D721Med (cell line): ENCODE measurements at places on chromosomes 13 and 19.

GRCh38 chr19:55681131-55682092, 6.4 kb downstream of the EPN1 start:
- DNase-seq, result no peak

- no peak for DNase-seq
Observed at GRCh38 chr13:64675255-64675892, 2554.8 kb downstream of the PCDH9 start.

DNA sequence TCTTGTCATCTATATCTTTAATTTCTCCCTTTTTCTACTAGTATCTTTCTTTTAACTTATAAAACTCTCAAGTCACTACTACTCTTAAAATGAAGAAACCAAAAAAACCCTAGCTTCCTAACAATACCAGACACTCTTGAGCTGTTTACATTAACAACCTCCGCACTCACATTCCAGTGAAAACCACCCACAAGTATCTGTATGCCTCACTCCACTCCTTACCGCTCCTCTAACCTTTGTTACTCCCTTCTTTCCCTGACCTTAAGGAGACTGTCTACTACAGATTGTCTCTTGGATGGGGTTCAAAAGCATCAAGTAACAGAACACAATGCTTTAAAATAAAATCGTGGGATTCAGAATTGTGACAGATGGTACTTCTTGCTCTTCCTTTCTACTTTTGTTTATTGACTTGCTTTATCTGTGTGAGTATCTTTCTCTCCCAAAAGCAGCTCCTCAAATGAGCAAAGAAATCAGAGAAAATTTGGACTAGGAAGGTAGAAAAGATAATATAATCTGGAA, 110.0 kb upstream of the FBXL3 start:
- no peak for DNase-seq

DNA sequence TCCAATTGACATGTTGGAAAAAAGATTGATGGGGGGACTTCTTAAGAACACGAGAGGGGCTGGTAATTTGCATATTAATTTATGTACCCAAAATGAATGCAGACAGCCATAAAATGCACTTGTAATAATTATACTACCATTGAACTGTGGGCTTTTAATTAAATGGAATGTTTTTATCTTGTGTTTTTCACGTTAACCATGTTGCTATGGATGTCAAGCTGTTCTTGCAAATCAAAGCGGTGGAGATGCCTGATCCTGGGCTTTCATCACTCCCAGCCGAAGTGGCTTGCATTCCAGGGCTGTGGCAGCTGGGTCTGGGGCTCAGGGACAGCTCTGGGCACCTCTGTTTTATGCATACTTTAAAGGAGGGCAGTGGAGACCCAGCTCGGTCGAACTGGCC, 179.4 kb upstream of the TMTC4 start:
- no peak for DNase-seq

DNA sequence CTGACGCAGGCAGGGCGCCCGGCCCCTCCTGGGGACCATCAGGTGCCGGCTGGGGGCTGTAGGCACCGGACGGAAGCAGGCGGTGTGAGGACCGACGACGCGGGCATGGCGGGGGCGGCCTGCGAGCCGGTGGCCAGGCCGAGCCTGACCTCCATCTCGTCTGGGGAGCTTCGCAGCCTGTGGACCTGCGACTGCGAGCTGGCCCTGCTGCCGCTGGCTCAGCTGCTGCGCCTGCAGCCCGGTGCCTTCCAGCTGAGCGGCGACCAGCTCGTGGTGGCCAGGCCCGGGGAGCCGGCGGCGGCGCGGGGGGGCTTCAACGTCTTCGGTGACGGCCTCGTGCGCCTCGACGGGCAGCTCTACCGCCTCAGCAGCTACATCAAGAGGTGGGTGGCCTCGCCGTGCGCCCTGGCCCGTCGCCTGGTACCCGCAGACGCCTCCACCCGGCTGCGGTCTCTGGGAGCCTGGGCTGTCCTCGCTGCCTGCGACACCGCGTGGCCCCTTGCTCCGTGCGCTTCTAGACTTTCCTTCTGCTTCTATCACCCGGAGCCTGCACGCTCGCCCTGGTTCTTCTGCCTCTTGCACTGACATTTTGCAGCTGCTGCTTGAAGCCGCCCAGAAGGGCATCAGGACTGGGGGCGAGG, 460 bp downstream of the MEDAG start:
- no peak for DNase-seq

- DNase-seq, result no peak
Observed at GRCh38 chr13:95020298-95020987, 280.8 kb downstream of the ABCC4 start.

GRCh38 chr13:28493740-28494503, 1.0 kb downstream of the FLT1 start:
- no peak for DNase-seq

DNA sequence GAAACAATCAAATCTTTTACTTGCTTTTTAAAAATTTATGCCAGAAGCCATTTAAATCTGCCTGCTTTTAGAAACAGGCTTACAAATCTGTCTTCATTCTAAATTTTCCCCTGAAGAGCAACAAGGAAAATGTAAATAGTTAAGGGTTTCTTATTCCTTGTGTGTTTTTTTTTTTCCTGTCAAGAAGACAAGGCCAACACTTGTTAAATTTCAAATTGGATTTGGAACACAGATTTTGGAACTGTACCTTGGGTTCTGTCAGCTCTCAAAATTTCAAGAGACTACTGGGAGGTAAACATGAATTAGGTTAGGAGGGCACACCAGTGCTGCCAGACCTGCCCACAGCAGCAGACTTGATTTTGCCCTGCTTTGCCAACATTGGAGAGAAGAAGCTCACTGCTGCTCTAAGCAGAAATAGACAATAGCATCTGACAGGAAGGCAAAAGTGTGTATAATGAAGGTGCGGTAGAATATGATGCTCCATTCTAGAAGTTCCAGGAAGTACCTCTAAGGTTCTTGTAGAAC, 121.7 kb downstream of the NHLRC3 start:
- DNase-seq, result no peak

DNA sequence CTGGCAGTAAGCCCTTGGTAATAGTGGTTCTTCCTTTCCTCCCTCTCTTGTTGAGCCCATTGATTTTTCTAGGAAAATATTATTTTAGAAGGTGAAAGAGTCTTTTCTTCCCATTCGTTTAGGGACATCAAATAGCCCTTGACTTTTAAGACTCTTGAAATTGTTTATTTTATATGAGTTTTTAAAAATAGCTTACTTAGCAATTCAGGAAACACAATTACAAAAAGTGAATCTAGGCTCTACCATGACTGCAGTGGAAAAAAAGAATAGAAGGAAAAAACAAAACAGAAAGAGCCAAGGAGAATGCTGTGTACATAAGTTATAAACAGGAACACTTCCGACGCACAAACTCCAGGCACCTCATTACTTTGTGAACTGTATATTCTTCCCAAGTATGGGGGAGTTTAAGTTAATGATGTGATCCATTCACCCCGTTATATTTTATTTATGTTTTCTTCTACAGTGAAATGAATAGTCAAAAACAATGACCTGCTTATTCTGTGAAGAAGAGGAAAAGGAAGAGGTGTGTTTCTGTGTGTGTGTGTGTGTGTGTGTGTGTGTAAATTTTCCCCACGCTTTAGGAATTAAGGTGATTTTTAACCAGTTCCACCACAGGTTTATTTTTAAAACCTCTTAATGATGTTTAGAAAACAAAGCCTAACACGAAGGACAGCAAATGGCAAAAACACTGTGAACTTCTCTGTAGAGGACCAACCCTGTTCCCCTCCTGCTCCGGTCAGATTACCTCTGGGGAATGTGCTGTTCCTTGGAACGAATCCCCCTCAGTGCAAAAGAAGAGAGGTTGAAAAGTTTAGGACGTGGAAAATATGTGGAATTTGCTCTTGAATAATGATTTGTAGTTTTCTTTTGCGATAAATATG, 266.3 kb downstream of the KLF5 start:
- no peak for DNase-seq

GRCh38 chr13:95447814-95448213, 104.7 kb upstream of the CLDN10 start:
- no peak for DNase-seq

- no peak for DNase-seq
Observed at GRCh38 chr13:73961181-73961580, 173.0 kb downstream of the KLF12 start.

DNA sequence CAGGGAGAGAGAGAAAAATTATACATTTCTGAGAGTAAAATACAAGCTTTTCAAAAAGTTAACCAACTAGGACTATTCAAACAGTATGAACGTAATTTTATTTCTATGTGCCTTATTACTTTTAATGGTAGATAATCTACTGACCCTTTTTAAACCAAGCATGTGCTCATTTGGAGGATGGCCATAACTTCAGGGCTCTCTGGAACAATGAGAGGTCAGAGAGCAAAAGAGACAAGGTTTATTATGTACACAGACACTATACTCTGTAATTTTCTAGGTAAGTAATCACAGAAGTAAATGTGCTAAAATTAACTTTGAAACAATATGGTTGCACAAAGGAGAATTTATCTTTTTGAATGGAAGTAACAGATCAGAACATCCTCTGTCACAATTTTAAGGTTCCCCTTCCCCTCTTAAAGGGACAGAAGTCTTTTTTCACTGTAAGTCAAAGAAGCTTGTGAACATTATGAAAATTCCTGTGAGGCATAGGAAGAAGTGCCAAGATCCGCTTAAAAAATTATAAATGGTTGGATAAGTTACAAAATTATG, 1.0 kb downstream of the POSTN start:
- DNase-seq, result no peak

DNA sequence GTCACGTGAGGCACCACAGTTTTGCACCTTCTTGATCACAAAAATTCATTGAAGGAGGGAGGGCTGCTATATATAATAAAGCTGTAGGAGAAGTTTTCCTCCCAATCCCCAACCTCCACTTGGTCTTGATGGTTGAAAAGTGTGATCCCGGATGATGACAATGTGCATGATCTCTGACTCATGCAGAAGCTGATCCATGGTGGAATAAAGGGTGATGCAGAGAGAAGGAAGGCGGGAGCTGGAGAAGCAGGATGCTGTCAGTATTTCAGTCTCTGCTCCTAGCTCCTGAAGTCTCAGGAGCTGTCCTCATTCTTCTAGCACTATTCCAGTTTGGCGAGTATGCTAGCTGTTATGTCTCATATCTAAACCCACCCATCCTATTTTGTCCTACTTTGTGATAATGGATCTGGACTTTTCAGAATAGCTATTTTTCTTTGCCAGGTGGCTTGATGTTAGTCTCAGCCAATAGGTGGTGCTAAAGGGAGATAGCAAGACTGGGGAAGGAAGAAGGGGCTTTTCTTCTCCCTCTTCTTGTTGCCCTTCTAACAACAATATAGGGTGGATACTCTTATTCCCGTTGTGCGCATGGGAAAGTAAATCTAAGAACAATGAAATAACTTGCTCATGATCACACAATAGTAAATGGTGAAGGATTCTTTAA, 65.6 kb upstream of the HTR2A start:
- no peak for DNase-seq
